ENCODE measurements at places on chromosomes 6 and 20.
A peak's percentile ranks its signal among the peaks of the same experiment; 100 is the strongest.

- no peak for DNase-seq
Measured at GRCh38 chr6:127516662-127517273, 2.4 kb downstream of the MTCL3 start.

- no peak for DNase-seq
Measured at GRCh38 chr6:89727501-89727900, 89.0 kb upstream of the LYRM2 start.

DNA sequence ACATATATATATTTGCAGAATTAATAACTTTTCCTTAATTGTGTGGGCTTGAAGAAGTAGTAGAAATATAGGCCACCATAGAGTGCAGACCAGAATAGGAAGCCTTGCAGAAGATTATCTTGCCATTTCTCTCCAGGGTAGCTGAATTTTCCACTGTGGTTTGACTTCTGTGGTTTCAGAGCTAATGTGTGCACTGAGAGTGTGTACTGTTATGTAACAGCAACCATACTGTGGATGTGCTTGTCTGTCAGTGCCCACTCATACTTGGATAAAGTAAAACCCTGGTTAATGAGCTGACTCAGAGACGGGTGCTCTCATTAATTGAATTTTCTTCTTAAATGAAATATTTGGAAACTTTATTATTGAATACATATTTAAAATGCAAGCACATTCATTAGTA lies 57.2 kb downstream of the CEP43 start:
- DNase-seq = peak; percentile 15

- DNase-seq = no peak
Measured at GRCh38 chr20:52991830-52992229, 19.7 kb downstream of the TSHZ2 start.

GRCh38 chr6:13398069-13398381 lies 69.7 kb upstream of the TBC1D7 start:
- no peak for DNase-seq

GRCh38 chr20:17357238-17357637 lies 130.4 kb downstream of the PCSK2 start:
- no peak for DNase-seq

Data from AG10803 (cell line).